ENCODE measurements at places on chromosomes 1 and 21. TPM values are rescaled to one million over a fixed set of nuclear protein-coding genes. Genes with fewer than 3 reads are reported as not detected.
A peak's percentile ranks its signal among the peaks of the same experiment; 100 is the strongest.

DNA sequence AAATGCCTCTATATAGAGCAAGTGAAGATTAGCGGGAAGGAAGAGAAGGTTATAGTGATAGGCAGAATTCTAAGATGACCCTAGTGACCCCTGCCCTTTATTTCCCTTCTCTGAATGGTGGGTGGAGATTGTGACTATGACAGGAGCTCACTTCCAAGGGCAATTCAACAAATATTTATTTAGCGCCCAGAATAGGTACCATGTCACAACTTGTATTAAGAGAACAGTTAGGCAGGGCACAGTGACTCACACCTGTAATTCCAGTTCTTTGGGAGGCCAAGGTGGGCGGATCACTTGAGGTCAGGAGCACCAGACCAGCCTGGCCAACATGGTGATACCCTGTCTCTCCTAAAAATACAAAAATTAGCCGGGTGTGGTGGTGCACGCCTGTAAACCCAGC is 236.0 kb upstream of the POGK start:
- DNase-seq: no peak

DNA sequence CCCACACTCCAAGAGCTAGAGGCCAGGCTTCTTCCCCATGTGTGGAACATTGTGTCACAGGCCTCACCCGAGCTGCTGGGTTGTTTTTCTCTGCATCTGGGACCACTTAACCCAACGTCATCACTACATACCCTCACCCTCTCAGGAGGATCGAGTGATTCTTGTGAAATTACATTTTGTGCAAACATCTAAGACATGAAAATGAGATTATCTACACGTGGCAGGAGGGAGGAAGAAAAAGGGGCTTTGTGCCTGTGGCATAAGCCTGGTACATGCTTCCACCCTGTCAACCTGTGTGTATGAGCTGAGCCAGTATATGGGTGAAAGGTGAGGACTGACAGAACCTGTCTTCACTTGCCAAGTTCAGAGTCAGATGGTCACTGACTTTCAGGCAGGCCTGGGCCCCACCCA is 1.6 kb downstream of the CPT2 start:
- no peak for DNase-seq

DNA sequence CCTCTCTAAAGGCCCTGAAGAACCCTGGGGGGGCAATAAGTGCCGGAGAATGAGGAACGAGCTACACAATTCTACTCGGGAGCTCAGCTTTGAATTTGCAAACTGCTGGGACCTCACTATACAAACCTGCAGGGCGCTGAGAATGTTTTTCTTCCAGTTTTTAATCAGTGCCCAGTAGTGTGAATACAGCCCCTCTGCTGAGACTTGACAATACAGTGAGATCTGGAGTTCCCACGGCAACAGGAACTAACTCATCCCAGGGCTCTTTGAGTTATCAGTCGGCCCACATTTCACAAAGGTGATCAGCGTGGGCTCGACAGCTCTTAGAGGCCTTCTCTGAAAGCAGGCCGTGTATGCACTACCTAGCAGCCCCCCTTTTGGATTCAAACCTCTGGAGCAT is 41.7 kb downstream of the TMEM53 start:
- peak; percentile 25 for DNase-seq

- DNase-seq: no peak
These were observed 30.2 kb downstream of the PLEKHO1 start for GRCh38 chr1:150179867-150180266.

DNA sequence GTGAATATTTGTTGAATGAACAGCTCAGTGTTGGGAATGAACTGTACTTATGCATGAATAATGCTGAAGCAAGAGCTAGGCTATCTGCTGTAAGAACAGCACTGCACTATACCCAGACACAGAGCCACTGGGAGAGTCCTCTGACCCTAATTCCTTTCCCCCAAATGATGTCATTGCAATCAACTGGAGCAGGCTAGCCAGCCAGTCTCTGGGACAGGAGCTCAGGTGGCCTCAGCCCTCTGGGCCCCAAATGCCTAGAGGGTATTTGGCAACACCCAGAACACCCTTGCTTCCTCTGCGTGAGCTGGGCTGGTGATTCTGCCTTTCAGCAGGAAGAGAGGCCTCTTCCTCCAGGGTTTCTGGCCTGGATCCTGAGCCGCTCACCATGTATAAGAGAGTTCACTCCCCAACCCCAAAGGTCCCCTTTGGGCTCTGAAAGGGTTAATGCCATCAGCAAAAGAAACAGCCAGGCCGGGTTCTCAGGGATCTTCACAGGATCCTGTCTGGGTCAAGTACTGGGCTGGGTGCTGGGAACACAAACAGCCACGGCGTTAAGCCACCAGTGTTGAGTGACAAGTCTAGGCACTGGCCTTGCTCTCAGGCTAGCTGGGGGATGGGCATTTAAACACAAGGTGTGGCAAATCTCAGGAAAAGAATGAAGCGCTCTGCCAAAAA is 3.7 kb upstream of the PADI4 start:
- no peak for DNase-seq

GRCh38 chr1:47128221-47128620 is 9.0 kb upstream of the CYP4A22 start:
- DNase-seq: no peak

- DNase-seq: no peak
These were observed 12.9 kb upstream of the NUF2 start for GRCh38 chr1:163308811-163309210.

- DNase-seq: no peak
These were observed 27.0 kb upstream of the USH2A start for GRCh38 chr1:216450227-216450626.

- no peak for DNase-seq
These were observed at the start of gene KLHDC8A for GRCh38 chr1:205356440-205357139. Gene KLHDC8A (minus strand): TSS chr1:205356922. CDS start chr1:205343604, 13,318 bp downstream.

Gene CACHD1
- 2.2 TPM for total RNA-seq

Gene CBR3
- total RNA-seq: 14.8 TPM

Gene HSF2BP
- total RNA-seq: 1.5 TPM

Gene EMC1
- 39.5 TPM for total RNA-seq

Gene MAP1LC3C
- not detected for total RNA-seq

Gene UBE2U
- not detected for total RNA-seq

All from activated CD8-positive, alpha-beta T cell treated with anti-CD3 and anti-CD28 coated beads for 36 hours (primary cell).